NCI-H69 (cell line): ENCODE measurements at places on chromosomes 4 and X.

- DNase-seq: no peak
Measured at GRCh38 chr4:17981063-17981462, 40.5 kb downstream of the LCORL start.

DNA sequence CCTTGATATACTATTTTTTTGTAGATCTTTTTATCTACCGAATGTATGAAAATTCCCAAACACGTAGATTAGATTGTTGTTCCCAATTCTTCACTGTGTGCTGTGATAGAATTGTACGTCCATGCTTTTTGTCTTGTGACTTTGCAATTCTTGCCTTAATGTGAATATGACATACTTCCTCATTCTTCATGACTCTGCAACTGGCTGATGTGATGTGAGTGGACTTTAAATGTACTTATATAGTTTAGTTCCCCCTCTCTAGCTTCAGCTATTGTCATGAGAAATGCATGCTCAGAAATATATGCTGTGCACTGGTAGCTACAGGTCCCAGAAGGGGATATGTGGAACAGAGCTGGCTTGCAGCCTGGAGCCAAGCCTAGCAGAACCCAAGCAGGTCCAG is 89.4 kb downstream of the FTHL17 start:
- no peak for DNase-seq

- DNase-seq: no peak
Measured at GRCh38 chr4:107630185-107630705, 89.8 kb downstream of the PAPSS1 start.

DNA sequence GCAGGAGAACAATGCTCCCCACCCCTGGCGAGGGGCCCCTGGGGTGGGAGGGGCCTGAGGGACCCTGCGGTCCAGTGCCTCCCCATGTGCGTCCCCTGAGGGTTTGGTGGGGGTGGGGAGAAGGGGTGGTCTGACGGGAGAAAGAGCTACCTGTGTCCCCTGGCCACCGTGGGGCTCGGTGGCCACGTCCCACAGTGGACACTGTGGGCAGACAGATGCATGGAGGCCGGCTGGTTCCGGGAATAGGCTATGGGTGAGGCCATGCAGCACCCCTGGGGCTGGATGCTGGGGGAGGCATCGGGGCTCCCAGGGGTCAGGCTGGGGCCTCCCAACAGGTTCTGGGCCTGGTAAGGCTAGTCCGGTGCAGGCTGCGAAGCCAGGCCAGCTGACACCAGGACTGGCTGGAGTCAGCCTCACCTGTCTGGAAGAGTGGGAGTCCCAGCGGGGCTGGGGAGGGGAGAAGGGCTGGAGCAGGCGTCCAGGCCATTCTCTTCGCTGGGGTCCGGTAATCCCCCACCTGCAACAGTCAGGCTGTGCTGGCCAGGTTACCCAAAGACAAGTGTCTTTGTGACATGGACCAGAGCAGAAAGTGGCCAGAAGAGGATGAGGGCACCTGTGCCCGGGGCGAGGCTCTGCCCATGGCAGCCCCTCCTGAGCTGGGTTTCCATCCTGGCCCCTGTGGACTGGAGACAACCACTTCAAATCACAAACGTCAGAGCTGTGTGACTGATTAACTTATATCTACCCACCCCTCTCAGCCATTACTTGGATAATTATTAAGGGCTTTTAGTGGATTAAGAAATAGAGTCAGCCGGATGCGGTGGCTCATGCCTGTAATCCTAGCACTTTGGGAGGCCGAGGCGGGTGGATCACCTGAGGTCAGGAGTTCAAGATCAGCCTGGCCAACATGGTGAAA is 1.4 kb upstream of the FAM53A start:
- DNase-seq: no peak
